ENCODE measurements at places on chromosomes 6 and 20.

DNA sequence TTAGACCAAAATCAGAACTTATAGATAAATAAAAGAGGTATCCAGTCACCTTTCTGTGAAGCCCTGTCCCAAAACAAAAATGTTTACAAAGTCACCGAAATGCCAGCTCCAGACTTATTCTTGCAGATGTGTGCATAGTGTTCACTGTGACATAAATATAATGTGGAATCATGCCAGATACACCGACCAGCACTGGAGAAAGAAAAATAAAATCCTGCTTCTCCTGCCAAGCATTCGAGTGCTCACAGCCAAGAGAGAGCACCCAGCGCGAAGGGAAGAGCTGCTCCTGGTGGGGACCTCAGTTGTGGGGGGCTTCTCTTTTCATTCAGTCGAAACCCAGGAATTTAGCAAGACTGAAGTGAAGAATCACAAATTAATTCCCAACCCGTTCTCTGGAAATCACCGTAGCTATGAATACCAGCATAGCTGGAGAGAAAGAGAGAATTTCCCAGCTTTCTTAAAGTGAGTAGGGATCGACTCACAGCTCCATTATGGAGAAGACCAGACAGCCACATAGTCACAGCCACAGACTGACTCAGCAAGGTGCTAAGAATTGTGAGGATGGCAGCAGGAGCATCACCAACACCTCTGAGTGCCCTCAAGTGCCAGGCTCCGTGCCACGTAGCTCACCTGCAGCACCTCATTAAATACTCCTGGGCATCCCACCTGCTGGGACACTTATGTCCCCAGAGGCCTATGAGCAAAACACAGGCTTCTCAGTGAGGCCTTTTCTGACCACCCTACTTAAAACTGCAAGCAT lies 33.2 kb downstream of the BFSP1 start:
- no peak for DNase-seq

DNA sequence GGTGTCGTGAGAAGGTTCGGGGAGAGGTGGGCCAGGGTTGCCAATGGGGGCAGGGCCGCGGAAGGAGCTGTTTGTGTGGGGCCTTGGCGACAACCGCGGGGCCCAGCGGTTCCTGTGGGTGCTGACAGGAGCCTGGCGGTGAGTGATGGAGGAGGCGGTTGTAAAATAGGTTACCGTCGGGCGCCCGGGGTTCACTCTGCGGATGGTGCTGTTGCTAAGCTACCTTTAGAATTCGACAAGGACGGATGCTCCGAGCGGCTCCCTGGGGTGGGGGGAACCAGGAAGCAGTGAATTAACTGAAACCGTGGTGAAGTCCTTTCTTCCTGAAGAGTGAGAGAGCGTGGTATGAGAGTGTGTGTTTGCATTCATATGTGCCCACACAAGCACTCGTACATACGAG lies 61.7 kb downstream of the CDH22 start:
- no peak for DNase-seq

GRCh38 chr20:8153281-8153908 lies 21.3 kb downstream of the PLCB1 start:
- DNase-seq, result no peak

- DNase-seq, result no peak
These were observed 7.0 kb upstream of the PLTP start for GRCh38 chr20:45918779-45919537.

DNA sequence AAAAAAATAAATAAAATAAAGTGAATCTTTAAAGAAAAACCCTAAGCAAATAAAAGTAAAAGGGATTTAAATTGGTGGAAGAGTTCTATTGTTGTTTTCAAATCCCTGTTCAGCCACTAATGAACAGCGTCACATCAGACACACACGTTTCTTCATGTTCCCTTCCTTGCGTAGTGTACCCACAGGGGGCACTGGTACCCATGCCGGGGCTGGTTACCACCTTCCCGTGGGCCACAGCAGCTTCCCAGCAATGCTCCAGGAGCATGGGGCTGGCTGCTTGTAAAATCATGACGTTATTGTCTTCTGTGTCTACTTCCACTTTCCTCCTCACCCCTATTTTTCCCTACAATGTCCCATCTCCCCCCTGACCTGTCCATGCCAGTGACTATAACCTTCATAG lies 988.7 kb downstream of the KIF16B start:
- DNase-seq, result no peak

DNA sequence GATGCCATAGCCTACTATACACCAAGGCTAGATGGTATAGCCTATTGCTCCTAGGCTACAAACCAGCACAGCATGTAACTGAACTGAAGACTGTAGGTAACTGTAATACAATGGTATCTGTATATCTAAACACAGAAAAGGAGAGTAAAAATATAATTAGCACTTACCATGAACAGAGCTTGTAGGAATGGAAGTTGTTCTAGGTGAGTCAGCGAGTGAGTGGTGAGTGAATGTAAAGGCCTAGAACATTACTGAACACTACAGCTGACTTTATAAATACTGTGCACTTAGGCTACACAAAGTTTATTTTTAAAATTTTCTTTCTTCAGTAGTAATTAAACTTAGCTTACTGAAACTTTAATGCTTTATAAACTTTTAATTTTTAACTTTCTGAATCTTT lies 129.5 kb downstream of the BTBD9 start:
- no peak for DNase-seq

- no peak for DNase-seq
These were observed 9.0 kb downstream of the MYLK4 start for GRCh38 chr6:2741756-2742155.

GRCh38 chr6:69820018-69820417 lies 23.2 kb upstream of the LMBRD1 start:
- no peak for DNase-seq

GRCh38 chr20:34037767-34038166 lies 44.1 kb downstream of the RALY start:
- DNase-seq, result no peak

GRCh38 chr6:108171291-108171917 lies 5.6 kb downstream of the NR2E1 start:
- no peak for DNase-seq

Measured in NCI-H1436 treated with DMSO at 0.1 percent for 48 hours (cell line).